Activated T-helper 1 cell treated with anti-CD3 and anti-CD28 coated beads, Interleukin-12 subunit alpha, Interleukin-12 subunit beta, Interleukin-2, Interleukin-4 antibody, amounts not matched to agents 30 ng/mL and 10 ng/mL and 1 ng/mL, durations not matched to agents 14 hours and 24 hours and 36 hours (primary cell): ENCODE measurements at places on chromosomes 2 and 18.

DNA sequence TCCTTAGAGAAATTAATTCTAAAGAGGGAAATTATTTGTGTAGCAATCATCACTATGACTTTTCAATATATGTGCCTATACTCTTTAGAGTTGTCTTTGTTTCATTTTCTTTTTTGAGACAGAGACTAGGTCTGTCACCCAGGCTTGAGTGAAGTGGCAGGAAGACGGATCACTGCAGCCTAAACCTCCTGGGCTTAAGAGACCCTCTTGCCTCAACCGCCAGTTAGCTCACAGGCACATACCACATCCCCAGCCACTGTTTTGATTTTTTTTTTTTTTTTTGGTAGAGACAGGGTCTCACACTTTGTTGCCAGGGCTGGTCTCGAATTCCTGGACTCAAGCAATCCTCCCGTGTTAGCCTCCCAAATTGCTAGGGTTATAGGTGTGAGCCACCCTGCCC is 12.4 kb downstream of the YWHAQ start:
- H3K4me1 ChIP-seq: peaks cover 94% of the 10 kb centered on the region
- peak overlapping the region; percentile 65 for H3K27ac ChIP-seq
- H3K27me3 ChIP-seq: no peaks in the 10 kb centered on the region
- H3K36me3 ChIP-seq: peaks cover 51% of the 10 kb centered on the region
- DNase-seq: no peak

GRCh38 chr2:145041706-145042105 is 521.8 kb upstream of the ZEB2 start:
- no peak overlapping the region for H3K27ac ChIP-seq
- H3K36me3 ChIP-seq: no peaks in the 10 kb centered on the region
- no peaks in the 10 kb centered on the region for H3K4me1 ChIP-seq
- DNase-seq: no peak
- H3K4me3 ChIP-seq: no peak overlapping the region
- H3K27me3 ChIP-seq: no peaks in the 10 kb centered on the region

DNA sequence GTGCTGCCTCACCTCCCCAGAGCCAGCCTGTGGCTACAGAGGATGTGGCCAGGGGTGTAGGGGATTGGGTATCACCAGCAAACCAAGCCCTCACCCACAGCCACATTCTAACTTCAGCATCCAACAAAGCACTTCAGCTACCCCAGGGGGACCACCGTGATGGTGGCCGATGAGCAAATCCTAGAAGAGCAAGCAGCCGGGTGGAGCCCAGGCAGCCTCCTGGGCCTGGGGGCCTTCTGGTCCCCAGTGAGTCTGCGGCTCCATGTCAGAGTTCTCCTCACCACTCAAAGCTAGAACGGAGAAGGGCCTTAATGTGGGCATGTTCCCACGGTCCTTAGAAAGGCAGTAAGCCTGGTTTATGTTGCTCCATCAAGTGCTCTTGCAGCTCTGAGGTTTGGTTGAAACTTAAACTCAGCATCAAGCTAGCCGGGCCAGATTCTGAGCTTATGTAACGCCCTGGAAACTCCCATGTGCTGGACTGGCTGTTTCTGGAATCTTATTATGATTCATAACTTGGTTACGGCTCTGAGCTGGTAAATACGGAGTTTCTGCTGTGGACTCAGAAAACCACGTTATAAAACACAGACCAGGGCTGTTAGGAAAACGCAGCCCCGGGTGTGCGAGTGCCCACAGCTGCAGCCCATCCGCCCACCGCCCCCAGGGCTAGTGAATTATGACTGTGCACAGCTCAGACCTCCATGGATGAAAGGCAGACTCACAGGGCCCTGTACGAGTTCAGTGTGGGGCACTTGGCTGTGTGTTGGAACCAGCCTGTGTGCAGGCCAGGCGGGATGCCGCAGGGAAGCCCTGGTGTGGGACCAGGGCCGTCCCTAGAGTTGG is 99.8 kb downstream of the SEPTIN10 start:
- DNase-seq: no peak
- H3K4me1 ChIP-seq: peaks cover 9% of the 10 kb centered on the region
- no peak overlapping the region for H3K27ac ChIP-seq
- no peak overlapping the region for H3K4me3 ChIP-seq

DNA sequence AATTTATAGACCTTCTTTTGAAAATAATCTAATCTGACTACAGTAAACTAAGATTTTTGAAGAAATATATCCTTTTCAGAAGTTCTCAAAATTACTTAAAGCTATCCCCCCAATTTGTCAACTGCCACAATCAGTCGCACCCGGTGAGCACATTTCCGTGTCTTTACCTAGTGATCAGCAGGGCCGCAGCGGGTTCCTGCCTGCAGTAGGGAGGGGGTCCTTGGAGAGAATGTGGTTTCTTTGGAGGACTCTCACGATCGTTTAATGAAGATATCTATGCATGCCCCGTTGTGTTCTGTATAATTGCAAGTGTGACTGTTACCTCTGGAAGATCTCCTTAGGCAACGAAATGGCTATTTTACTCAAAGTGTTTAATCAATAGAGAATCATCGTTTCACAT is 251.9 kb upstream of the RAB12 start:
- no peak for DNase-seq
- H3K4me3 ChIP-seq: no peak overlapping the region

DNA sequence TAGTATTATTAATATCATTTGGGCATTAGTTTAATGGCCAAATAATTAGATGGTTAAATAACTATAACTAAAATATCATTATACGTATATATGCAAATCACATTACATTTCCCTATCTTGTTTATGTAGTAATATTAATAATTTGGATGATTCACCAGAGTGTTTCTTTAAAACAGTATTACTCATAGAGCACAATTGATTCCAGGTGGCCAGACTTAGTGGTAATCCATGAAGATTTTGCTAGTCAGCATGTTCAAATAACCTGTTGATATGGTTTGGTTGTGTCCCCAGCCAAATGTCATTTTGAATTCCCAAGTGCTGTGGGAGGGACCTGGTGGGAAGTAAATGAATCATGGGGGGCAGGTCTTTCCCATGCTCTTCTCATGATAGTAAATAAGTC is 782.3 kb downstream of the LRP1B start:
- H3K36me3 ChIP-seq: no peaks in the 10 kb centered on the region
- no peaks in the 10 kb centered on the region for H3K27me3 ChIP-seq
- H3K4me3 ChIP-seq: no peak overlapping the region
- no peak for DNase-seq
- no peak overlapping the region for H3K27ac ChIP-seq

DNA sequence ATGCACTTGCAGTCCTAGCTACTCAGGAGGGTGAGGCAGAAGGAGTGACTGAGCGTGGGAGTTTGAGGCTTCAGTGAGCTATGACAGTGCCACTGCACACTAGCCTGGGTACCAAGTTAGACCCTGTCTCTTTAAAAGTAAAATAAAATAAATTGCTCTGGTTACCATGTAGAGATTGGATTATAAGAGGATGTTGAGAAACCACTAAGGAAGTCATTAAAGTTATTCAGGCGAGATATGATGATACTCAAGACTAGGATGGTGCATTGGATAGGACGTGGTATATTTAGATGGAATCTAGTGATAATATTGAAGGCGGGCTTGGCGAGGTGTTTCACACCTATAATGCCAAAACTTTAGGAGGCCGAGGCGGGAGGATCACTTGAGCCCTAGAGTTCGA is 50.6 kb downstream of the BMPR2 start:
- no peaks in the 10 kb centered on the region for H3K4me1 ChIP-seq
- no peak overlapping the region for H3K27ac ChIP-seq
- no peak for DNase-seq
- H3K27me3 ChIP-seq: no peaks in the 10 kb centered on the region
- no peak overlapping the region for H3K4me3 ChIP-seq
- peaks cover 4% of the 10 kb centered on the region for H3K36me3 ChIP-seq

GRCh38 chr2:109013051-109013450 is 24.0 kb upstream of the EDAR start:
- no peaks in the 10 kb centered on the region for H3K36me3 ChIP-seq
- H3K4me1 ChIP-seq: no peaks in the 10 kb centered on the region
- no peak overlapping the region for H3K4me3 ChIP-seq
- H3K27me3 ChIP-seq: no peaks in the 10 kb centered on the region
- H3K27ac ChIP-seq: no peak overlapping the region
- no peak for DNase-seq

- no peak for DNase-seq
- no peak overlapping the region for H3K4me3 ChIP-seq
- no peak overlapping the region for H3K27ac ChIP-seq
- H3K27me3 ChIP-seq: peaks cover 4% of the 10 kb centered on the region
- no peaks in the 10 kb centered on the region for H3K4me1 ChIP-seq
Observed at GRCh38 chr2:159109517-159109916, 141.1 kb downstream of the TANC1 start.

DNA sequence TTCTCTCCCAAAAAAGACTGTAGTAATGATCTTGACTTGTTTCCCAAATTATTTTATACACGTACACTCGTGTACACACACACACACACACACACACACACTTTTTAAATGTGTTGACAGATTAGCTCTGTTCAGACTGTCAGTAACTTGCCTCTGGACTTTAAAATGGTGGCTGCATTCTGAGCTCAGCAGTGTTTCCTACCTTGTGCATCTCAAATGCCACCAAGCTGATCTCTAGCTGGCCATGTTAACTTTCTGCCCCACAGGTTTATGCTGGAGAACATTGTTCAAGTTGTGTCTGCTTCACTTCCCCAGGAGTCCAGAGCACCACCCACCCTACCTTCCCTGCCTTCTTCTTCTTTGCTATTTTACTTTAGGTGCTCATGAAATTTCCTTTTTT is 73.4 kb upstream of the TMEM87B start:
- peaks cover 14% of the 10 kb centered on the region for H3K27me3 ChIP-seq
- H3K4me1 ChIP-seq: peaks cover 9% of the 10 kb centered on the region
- H3K27ac ChIP-seq: no peak overlapping the region
- no peak overlapping the region for H3K4me3 ChIP-seq
- H3K36me3 ChIP-seq: no peaks in the 10 kb centered on the region
- DNase-seq: no peak

DNA sequence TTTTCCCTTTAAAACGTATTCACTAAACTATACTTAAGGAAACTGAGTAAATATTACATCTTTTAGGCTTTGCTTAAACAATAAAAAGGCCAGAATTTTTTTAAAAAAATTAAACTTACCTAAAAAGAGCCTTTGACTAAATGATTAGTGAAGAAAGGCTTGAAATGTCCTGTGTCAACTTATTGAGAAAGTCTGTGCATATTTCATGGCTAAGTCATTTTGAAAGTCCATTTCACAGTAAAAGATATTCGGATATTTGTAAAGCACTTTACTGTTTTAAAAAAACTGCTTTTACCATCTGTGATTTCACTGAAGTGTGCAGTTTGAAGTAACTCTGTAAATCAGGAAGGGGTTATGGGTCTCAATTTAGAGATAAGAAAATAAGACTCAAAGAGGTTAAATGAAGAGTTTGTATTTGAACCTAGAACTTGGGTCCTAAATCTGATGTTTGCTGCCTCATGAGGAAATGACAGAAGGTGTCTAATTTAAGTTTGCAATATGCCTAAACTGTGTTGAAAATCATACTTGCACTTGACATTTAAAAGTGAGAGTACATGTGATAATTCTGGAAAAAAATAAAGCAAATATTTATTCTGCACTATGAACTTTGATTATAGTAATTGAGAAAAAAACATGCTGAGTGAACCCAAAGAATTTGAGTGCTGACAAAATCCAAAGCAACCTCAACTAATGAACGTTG is 50.5 kb downstream of the RAB27B start:
- H3K4me3 ChIP-seq: no peak overlapping the region
- H3K4me1 ChIP-seq: no peaks in the 10 kb centered on the region
- H3K27me3 ChIP-seq: peaks cover 2% of the 10 kb centered on the region
- no peaks in the 10 kb centered on the region for H3K36me3 ChIP-seq
- no peak for DNase-seq

GRCh38 chr2:146392631-146393030 is 1452.2 kb upstream of the ACVR2A start:
- no peak overlapping the region for H3K4me3 ChIP-seq
- H3K27me3 ChIP-seq: no peaks in the 10 kb centered on the region

- H3K4me1 ChIP-seq: no peaks in the 10 kb centered on the region
- H3K27me3 ChIP-seq: no peaks in the 10 kb centered on the region
- no peaks in the 10 kb centered on the region for H3K36me3 ChIP-seq
- no peak overlapping the region for H3K27ac ChIP-seq
- no peak for DNase-seq
Observed at GRCh38 chr18:32749809-32750208, 23.0 kb downstream of the KLHL14 start.

- H3K36me3 ChIP-seq: peaks cover 40% of the 10 kb centered on the region
- H3K4me3 ChIP-seq: peak overlapping the region; percentile 72
- H3K27me3 ChIP-seq: no peaks in the 10 kb centered on the region
- H3K27ac ChIP-seq: peak overlapping the region; percentile 83
Observed at GRCh38 chr2:84856787-84857186, 24.1 kb downstream of the TRABD2A start.

DNA sequence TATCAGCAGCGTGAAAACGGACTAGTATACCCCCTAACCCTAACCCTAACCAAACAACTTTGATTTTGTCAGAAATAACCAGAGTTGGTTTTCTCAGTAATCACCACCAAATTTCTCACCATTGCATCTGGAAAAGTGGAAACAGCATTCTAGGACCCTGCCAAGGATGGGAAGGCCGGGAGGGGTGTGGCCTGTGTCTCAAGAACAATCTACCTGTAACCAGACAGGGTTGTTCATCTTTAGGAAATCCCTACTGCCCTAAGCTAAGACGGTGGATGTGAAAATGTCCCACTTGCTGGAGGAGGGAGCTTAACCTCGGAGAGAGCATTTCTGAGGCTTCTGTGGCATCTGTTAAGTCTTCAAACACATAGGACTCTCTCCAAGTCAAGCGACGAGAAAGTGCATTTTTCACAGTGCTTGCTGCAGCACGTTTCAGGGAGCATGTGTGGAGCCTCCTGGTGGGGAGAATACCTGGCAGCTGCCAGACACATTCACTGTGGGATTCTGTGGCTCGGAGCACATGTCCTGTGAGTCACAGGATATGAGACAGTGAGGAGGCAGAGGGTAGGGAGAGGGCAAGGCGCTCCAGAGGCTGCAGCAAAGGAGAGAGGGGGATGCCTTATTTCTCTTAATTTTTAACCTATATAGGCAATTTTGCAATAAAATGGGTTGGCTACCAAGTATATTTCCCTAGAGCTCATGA is 207.5 kb downstream of the SPP2 start:
- no peak for DNase-seq
- H3K27me3 ChIP-seq: no peaks in the 10 kb centered on the region
- no peak overlapping the region for H3K4me3 ChIP-seq
- H3K36me3 ChIP-seq: peaks cover 4% of the 10 kb centered on the region
- no peak overlapping the region for H3K27ac ChIP-seq
- H3K4me1 ChIP-seq: peaks cover 35% of the 10 kb centered on the region

GRCh38 chr18:74773171-74773624 is 175.5 kb downstream of the ZNF407 start:
- H3K27me3 ChIP-seq: no peaks in the 10 kb centered on the region
- no peak overlapping the region for H3K4me3 ChIP-seq
- no peak for DNase-seq
- no peak overlapping the region for H3K27ac ChIP-seq
- H3K4me1 ChIP-seq: peaks cover 3% of the 10 kb centered on the region
- H3K36me3 ChIP-seq: peaks cover under 1% of the 10 kb centered on the region

- no peak overlapping the region for H3K27ac ChIP-seq
- H3K27me3 ChIP-seq: no peaks in the 10 kb centered on the region
- no peak overlapping the region for H3K4me3 ChIP-seq
- H3K36me3 ChIP-seq: peaks cover 65% of the 10 kb centered on the region
Observed at GRCh38 chr2:27897717-27898116, 7.2 kb downstream of the BABAM2 start.

GRCh38 chr2:102185347-102185746 is 1.5 kb upstream of the IL1RL2 start:
- peaks cover 29% of the 10 kb centered on the region for H3K27me3 ChIP-seq
- no peaks in the 10 kb centered on the region for H3K36me3 ChIP-seq
- H3K4me1 ChIP-seq: peaks cover 17% of the 10 kb centered on the region
